ENCODE measurements at places on chromosomes 7 and 10.
A peak's percentile ranks its signal among the peaks of the same experiment; 100 is the strongest.

DNA sequence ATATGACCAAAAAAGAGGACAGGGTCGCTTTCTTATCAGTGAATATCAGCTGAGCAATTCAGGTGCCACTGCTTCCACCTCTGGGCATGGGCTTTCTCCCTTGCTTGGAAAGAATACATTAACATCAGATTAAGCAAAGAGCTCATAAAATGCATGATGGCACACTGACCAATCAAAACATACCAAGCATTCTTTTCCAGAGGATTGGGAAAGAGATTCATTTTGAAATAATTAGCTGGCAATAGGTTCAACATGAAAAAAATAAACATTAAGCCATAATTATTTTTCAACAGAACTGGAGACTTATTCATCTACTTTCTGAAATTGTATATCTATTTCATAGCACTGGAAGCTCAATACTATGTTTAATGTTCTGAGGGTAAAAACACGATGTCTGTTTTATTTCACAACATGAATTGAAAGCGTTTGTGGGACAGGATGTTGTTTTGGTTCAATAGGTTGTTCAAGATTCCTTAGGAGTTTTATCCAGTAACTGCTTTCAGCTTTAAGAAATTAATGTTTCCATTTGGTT lies 53.2 kb downstream of the TFAM start:
- no peak for DNase-seq

DNA sequence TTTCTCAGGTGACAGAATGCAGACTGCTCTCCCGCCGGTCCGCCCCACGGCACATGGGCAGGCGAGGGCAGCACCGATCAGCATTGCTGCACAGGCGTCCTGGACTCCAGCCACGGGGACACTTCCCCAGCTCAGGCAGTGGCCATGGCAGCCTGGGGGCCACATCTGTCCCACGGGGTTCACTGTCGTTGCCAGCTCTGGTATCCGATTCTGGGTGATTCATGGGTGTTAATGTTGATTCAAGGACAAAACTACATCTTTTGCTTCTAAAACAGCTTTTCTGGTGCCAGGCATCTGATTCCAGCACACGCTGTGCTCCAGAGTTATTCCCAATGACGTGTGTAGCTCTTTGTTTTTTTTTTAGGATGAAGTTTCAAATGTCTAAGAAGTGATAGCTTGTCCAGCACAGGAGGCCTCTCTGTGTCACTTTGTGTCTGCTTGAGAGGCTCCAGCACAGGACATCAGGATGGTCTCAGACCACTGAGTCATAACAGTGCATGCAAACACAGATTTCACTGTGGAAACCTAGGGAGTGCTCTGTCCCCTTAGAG lies 218.0 kb downstream of the WDR37 start:
- DNase-seq: no peak

DNA sequence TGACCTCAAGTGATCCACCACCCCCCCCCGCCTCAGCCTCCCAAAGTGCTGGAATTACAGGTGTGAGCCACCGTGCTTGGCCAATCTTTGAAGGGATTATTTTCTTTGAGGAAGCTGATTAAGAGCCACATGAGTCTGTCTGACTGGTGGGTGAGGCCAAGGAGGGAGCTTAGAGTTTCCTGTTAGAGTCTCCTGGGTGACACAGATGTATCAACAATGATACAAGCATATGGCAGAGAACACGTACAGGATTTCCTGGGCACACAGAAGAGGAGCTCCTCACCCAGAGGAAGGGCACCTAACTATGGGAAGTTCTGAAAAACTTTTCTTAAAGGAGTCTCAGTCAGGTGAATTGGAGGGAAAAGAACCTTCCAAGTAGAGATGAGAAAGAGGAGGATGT lies 69.4 kb downstream of the GOLGA7B start:
- peak; percentile 43 for DNase-seq

DNA sequence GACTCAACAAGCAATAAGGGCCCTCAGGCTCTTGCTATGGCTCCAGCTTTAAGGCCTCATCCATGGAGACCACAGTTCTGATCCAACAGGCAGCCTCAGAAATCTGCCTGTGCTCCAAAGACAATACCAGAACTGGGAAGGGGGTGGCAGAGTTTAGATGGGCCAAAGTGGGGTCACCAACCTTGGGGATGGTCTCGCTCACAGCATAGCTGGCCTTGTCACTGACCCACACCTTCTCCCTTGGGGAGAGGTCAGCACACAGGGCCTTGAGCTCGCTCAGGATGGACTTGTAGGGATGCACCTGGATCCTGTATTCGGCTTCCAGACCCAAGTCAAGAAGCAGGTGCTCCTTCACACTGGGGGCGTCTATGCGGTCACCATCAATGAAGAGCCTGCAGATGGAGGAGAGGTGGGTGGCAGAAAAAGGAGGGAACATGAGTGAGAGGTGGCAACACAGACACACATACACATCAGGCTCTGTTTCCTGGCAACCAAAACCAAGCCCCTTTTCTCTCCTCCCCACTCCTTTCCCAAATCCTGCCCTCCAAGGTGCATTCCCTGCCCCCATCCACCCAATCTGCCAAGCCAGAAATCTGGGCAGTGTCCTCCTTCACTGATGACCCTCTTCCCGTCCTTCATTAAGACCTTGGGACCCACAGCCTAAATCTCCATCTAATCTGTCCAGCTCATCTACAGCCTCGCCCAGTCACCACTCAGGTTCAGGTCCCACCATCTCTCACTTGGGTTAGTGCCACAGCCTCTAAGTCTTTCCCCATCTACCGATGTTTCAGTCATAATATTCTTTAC lies 40.9 kb downstream of the XPNPEP1 start:
- no peak for DNase-seq

- no peak for DNase-seq
Observed at GRCh38 chr7:135291809-135292253, 58.2 kb downstream of the STRA8 start.

Measured in inflammatory macrophage (primary cell).